ENCODE measurements at places on chromosomes 7 and 10.

DNA sequence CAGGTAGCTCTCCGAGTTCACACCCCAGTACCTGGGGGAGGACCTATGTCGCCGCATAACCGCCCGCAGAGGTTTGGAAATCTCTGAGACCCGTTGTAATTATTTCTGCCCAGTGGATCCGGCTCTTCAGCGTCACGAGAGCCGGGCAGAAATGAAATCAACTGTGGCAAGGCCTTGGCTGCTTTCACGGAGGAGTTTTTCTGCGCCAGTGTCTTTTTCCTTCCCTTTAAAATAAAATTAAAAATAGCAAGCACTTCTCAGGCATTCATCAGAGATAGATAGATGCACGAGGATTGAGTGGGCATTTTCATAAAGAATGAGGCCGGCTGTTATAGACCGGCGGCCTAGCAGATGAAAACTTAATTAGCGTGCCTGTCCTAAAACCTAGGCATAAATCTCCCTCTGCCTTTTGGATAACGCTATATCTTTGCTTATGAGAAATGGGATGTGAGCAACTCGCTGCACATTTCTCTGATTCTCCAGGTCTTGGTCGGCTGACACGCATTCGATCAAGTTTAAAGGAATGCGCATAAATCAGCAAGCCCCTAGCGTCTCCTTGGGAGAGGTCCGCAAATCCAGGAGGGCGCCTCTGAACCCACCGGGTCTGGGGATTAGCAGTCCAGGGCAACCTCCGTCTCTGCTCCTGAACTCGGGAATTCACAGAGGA is 6.4 kb downstream of the HOXA13 start:
- no peak for DNase-seq

GRCh38 chr10:33333260-33334101 is 986 bp downstream of the NRP1 start:
- DNase-seq = no peak

GRCh38 chr7:108020585-108020984 is 17.6 kb upstream of the LAMB1 start:
- DNase-seq = no peak

DNA sequence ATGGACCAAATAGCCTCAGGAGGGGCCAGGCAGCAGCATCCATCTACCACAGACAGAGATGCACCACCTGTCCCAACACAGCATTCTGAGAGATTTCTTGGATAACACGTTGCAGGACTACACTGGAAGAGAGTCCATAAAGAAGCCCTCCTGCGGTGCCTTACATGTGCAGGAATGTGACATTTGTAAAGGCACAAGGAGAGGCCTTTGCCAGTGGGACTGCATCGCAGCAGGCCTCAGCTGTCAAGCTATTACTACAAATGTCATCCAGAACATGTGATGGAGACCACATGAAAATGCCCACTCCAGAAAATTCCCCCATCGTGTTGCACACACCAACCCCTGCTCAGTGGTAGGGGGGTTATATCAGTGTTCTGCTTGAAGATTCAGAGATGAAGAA is 77.4 kb downstream of the ATXN7L1 start:
- no peak for DNase-seq

GRCh38 chr7:23298141-23298881 is 828 bp upstream of the MALSU1 start:
- no peak for DNase-seq

DNA sequence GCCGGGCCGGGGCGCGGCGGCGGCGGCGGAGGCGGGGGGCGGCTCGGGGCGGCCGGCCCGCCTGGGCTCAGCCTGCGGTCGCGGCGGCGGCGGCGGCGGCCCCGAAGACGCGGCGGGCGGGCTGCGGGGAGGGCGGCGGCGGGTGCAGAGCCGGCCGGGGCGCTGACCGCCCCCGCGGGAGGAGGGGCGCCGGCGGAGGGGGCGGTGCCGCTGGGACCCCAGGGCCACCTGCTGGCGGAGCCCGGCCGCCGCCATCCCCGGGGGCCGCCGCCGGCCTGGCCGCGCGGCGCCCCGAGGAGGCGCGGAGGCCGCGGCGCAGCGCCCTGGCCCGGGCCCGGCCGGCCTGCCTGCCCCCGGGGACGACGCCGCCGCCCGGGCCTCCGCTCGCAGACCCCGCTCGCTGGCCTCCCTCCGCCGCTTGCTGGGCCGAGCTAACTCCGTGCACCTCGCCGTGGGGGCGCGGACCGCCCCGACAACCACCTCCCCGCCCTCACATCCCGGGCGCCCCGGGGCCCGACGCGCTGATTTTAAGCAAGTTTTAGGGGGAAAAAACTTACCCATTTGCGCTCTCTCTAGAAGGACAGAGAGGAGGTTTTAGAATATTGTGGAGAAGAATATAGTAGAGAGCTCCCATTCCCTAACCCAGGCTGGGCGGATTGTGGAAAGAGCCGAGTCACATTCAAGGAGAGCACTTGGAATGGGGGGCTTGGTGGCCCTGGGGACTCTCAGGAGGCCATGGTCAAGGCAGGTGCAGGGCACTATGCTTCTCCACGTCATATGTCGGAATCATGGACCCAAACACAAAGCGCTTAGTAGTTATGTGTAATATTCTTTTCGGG is at the start of gene BEND7:
Gene BEND7 (minus strand): TSS at position 140 of the 839 bp plus-strand sequence. CDS start 481 bp downstream, outside the sequence.
- no peak for DNase-seq

DNA sequence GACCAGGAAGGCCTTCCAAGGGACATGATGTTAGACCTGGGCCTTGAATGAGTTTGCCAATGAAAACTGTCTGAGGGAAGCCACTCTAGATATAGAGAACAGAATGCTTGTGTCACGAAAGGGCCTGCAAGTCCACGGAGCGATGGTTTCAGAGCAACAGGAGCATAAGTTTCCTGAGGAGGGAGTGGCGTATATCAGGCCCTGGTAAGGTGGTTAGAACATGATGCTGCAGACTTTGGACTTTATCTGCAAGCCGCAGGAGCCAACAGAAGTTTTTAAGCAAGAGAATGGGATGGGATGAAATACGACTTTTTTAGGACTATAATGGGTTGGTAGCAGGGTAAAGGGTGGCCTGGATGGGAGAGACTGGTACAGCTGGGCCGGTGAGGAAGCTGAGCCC is 136.0 kb downstream of the FGFR2 start:
- DNase-seq = no peak

- DNase-seq = no peak
Measured at GRCh38 chr7:91504919-91505318, 240.7 kb downstream of the FZD1 start.

GRCh38 chr10:101441541-101442455 is 87.8 kb downstream of the BTRC start:
- peak; percentile 1 for DNase-seq

DNA sequence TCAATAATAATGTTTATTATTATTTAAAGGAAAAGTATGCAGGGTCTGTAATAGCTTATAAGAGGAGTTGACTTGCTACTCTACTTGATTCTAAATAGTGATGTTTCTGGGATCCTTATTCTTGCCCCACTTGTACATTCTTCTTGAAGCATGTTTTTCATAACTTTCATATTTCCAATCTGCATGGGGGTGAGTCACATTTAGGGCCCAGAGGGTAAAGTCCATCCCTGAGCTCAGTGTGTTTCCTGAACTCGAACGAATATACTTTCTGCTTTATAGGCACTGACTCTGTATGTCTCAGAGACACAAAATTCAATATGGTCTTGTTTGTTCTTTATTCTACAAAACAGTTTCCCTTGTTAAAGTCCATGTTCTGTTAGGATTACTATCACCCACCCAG is 61.0 kb upstream of the SMIM30 start:
- DNase-seq = no peak

DNA sequence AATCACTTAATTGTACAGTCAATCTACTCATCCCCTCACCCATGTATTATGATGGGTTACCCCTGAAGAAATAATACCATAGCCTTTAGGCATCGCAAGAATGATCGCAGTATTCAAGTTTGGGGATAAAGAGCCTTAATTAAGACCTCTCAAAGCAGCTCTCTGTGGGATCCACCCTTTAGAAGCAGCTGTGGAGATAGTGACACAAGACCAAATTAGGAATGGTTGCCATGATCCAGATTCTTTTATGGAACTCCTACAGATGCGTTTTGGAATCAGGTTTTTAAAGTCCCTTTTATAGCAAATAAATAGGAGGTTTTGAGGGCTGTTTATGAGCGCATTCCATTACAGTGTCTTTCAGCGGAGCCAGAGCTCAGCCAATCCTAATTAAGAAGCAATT is 12.2 kb downstream of the TES start:
- no peak for DNase-seq

GRCh38 chr7:143271240-143271639 is 8.0 kb downstream of the GSTK1 start:
- DNase-seq = no peak

DNA sequence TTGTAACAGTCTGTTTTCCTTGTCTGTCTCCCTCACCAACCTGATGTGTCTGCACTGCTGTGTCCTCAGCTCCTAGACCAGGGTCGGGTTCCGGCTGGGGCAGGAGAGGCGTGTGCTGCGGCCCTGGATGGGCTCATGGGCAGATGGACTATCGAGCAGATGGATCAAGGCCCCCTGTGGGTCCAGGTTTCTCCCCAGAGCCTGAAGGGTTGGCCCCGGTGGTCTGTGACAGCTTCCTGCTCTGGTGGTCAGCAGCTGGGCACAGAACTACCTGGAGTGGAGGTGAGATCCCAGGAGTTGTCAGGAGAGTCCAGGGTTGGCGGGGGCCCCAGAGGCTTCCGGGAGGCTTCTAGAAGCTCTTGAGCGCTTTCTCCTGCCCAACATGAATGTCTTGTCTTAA is 75.1 kb downstream of the GRK5 start:
- DNase-seq = no peak

DNA sequence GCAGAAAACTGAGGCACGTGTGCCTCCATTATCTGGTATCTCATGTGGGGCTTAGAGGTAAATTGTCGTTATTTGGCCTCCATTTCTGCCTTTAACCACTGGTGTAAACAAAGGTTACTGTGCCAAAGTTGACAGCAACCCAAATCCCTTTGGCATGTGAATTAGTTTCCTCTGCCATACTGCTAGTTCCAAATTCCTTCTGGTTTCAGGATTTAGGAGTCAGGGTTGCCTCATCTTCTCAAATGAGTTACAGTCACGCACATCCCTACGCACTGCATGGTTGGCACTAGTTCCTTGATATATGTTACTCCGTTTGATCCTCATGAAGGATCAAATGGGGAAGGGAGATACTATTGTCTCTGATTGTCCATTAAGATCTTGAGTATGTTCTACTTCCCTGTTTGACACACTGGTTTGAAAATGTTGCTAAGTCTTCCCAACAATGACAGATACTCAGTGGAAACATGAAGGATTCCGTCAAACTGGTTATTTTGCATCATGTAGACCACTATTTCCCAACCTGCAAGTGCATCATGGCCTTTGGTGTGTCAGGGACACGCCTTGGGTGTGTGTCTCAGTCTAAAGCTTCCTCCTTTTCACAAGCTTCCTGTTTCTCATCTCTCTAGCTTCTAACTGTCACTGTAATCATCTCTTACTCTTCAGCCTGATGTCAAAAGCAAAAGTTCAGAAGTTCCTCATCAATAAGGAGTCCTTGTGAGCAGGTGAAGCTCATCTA is at the start of gene LIPN:
Gene LIPN (plus strand): TSS at position 655 of the 736 bp plus-strand sequence. CDS start 1,386 bp downstream, outside the sequence.
- no peak for DNase-seq

- DNase-seq = peak; percentile 45
Measured at GRCh38 chr10:75187961-75188426, 22.6 kb upstream of the VDAC2 start.

DNA sequence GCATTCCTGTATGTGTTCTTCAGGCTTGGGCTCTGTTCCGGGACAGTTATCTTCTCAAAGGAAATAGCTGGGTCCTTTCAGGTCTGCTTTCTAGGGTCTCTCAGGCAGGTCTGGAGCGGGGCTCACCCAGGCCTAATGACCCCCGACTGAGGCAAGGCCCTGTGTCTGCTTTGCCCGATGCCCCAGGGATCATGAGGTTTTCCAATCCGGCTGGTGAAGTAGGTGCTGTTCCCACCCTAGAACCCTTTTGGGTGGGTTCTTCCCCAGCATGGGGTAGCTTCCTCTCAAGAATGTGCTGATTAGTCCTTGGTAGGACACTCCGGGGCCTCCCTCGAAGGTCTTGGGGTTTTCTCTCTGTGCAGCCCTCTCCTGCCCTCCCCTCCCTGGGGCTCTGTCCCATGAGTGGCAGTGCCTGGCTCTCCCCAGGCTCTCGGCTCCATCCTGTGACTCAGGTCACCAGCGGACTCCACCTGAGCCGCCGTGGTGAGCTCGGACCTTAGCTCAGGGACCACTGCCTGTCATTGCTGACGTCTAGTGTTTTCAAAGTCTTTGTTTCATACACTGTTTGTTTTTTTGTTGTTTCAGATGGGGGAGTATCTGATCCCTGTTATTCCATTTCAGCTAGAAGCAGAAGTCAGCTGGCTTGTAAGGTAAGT is 71.0 kb upstream of the NKX6-2 start:
- no peak for DNase-seq

DNA sequence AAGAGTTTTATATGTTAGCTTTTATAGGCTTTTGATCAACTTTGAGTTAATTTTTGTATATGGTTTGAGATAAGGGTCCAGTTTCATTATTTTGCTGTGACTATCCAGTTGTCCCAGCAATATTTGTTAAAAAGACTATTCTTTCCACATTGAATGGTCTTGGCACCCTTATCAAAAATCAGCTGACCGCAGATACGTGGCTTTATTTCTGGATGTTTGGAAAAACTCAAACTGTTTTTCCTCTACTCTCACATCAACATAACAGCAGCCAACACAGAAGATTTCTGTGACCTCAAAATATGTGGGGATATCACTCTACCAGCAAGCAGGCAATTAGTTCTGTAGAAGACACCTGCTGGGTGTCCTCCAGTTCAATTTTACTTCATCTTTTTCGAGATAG is 116.6 kb upstream of the GLCCI1 start:
- no peak for DNase-seq

- DNase-seq = peak; percentile 47
Measured at GRCh38 chr10:3852147-3852904, 67.3 kb upstream of the KLF6 start.

GRCh38 chr10:5611899-5612680 is 54.3 kb downstream of the ASB13 start:
- no peak for DNase-seq

DNA sequence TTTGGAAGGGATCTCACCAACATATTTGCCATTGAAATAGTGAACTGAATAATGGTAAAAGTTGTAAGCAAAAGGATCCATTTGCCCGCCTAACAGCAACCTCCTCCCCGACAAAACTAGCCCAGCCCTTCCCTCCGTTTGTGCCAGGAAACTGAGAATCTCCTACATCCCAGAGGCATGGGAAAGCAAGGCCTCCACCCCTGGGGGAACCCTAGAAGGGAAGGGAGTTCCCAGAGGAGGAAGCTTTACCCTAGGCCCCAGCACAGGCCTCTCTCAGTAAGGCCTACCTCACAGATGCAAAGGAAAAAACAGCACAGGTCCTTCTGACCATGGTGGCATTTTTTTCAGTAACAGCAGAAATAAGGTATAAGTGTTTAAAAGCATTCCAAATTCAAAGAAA is 229.7 kb downstream of the ELMO1 start:
- DNase-seq = no peak

DNA sequence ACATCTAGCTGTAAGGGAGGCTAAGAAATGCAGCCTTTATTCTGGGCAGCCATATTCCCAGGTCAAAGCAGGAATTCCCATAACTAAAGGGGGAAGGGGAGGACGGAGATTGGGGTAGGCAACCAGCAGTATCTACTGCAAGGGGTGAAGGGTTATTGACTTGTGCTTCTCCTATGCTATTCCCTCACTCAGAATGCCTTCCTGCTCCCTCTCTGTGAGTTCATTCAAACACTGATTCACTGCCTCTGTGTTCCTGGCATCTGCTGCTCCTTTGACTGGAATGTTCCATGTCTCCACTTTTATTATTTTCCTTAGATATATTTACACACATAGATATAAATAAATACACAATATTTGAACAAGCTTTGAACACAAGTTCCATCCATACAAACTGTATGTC is 11.1 kb downstream of the HTR7 start:
- DNase-seq = no peak

All from activated T-cell treated with anti-CD3 and anti-CD28 coated beads for 4 hours (primary cell).